Stimulated activated CD4-positive, alpha-beta T cell treated with anti-CD3 and anti-CD28 coated beads, Interleukin-4, amount 100 ng/mL, for 4 hours (primary cell): ENCODE measurements at places on chromosomes 6 and 20.
A peak's percentile ranks its signal among the peaks of the same experiment; 100 is the strongest.

- no peak for DNase-seq
Observed at GRCh38 chr20:61656198-61656597, 404.1 kb downstream of the CDH4 start.

DNA sequence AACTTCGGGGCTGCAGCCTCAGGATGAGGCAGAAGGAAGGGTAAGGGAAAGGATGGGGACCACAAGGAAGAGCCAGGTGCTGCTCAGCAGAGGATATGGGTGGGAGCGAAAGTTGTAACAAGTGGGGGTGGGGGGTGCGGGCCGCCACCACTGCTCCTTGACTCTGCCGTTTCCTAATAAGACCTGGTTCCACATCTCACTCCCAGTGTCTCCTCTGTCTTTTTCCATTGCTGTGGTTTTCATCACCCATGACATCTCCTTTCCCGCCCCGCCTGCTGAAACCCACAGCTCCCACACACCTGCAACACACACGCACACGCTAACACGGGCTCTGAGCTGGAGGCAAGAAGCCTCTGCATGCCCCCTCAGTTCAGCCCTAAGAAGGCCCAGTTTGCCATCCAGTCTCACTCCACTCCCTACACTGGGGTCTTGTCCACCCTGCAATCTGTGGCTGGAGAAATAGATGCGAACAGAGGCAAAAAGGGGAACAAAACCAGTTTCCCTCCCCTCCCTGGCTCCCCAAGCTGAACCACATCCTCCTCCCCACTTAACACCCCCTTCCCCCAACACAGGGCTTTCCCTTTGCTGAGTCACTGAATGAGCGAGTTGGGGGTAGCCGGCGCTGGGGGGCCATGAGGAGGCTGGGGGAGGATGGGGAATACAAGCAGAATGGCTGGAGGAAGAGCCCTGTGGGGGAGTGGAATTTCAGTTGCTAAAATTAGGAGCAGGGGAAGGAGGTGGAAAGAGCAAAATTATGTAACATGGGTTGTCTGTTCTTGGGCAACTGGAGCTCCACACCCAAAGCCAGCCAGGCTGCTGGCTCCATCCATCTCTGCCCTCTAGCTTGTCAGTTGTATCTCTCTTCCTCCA, 11.5 kb downstream of the NFKBIL1 start:
- DNase-seq: peak; percentile 69

DNA sequence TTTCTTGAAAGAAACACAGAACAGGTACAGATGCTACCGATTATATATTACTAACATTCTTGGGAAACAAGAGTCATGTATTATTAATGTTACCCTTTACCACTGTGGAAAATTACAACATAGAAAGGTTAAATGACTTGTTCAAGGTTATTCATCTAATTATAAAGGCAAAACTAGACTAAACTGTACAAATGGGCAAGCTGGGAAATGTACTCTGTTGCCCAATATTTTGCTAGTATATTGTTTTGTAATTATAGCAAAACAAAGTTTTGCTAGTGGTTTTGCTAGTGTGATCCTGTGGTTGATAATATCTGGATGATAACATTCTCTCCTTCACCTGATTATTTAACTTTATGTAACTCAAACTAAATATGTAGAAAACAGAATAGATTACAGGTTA, 96.5 kb downstream of the TINAG start:
- no peak for DNase-seq

GRCh38 chr6:108738684-108739416, 109.4 kb upstream of the ARMC2 start:
- no peak for DNase-seq

DNA sequence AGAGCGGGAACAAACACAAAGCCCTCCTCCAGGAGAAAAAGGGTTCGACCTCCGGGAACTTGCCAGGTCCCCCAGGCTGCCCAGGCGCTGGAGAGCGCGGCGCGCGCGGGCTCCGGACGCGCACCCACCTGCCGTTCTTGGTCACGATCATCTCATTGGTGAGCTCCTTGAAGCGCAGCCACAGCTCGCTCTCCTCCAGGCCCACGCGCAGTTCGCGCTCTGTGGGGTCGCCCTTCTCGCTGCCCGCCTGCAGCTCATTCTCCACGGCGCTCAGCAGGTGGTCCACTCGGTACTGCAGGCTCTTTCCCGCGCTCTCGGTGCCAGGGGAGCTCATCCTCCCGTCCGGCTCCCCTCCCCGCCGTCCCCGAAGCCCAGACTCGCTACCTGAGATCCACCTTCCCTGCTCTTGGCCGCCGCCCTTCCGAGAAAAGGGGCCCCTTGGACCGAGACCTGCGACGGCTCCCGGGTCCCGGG, 356 bp downstream of the TBXT start:
- DNase-seq: no peak

GRCh38 chr6:143745166-143746133, 67.7 kb downstream of the PHACTR2 start:
- DNase-seq: no peak

GRCh38 chr6:12327988-12328387, 37.8 kb downstream of the EDN1 start:
- DNase-seq: no peak

- DNase-seq: no peak
Observed at GRCh38 chr20:32871627-32872160, 13.0 kb downstream of the EFCAB8 start.

DNA sequence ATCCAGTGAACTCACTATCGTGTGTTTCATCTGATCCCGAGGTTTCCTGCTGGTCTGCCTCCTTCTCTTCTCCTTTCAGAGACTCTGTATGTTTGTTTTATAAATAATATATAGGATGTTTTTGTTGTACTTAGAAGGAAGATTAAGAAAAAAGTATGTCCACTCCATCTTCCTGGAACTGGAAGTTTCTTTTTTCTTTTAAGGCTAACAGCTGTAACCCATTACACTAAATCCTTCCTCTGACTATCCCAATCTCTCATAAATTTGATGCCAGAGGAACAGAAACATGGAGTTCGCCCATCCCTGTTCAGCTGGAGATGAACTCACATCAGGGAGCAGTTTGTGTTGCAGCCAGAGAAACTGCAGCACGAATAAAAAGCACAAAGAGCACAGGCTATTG, 20.7 kb downstream of the RIPK1 start:
- DNase-seq: no peak

- no peak for DNase-seq
Observed at GRCh38 chr20:37355252-37356180, 9.6 kb downstream of the SRC start.

- DNase-seq: no peak
Observed at GRCh38 chr20:10125757-10126156, 91.0 kb downstream of the ANKEF1 start.

GRCh38 chr6:130412556-130413290, 46.9 kb downstream of the TMEM200A start:
- no peak for DNase-seq

DNA sequence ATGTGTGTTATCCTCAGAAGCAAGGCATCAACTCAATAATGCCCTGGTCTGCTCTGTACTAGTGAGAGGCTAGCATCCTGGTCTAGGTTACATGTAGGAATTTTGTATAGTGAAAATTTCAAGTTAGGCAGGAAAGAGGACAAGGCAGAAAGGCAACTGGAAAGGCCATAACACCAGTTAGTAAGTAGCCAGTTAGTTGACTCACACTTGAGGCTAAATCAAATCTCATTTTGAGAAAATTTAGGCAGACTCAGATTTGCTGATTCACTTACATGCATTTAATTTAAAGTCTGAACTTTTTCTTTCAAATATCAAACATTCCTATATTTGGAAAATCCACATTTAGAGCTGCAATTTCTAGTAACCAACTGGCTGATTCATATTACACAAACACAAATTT, 184.5 kb upstream of the TCF21 start:
- DNase-seq: no peak

DNA sequence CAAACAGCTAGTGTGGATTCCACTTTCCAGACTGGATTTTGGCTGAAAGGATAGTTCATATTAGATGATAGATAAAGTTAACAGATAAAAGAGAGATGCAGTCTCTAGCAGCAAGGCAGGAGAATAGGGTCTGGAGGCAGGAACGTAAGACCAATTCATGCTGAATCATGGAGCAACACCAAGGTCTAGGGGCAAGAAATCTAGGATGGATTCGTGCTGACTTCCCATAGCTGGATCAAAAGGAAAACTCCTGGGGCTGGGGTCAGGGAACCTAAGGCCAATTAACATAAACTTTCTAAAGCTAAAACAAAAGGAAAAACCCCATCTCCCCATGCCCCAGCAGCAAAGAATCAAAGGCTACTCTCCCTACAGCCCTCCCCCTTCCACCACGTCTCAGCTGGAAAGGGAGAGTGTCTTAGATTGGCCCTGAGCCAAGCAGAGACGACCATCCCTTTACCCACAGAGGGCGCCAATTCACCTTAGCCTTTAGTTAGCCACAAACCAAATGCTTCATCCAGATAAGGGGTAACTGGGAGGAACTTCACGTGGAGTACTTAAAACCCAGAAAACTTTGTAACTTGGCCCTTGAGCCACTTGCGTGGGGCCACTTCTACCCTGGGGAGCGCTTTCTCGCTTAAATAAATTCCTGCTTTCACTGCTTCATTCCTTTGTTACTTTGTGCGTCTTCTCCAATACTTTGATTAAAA, 7.6 kb downstream of the TREM1 start:
- DNase-seq: peak; percentile 69

- no peak for DNase-seq
Observed at GRCh38 chr6:157527471-157527907, 146.5 kb downstream of the ZDHHC14 start.

- DNase-seq: peak; percentile 62
Observed at GRCh38 chr6:37182736-37183590, 13.0 kb downstream of the PIM1 start.

DNA sequence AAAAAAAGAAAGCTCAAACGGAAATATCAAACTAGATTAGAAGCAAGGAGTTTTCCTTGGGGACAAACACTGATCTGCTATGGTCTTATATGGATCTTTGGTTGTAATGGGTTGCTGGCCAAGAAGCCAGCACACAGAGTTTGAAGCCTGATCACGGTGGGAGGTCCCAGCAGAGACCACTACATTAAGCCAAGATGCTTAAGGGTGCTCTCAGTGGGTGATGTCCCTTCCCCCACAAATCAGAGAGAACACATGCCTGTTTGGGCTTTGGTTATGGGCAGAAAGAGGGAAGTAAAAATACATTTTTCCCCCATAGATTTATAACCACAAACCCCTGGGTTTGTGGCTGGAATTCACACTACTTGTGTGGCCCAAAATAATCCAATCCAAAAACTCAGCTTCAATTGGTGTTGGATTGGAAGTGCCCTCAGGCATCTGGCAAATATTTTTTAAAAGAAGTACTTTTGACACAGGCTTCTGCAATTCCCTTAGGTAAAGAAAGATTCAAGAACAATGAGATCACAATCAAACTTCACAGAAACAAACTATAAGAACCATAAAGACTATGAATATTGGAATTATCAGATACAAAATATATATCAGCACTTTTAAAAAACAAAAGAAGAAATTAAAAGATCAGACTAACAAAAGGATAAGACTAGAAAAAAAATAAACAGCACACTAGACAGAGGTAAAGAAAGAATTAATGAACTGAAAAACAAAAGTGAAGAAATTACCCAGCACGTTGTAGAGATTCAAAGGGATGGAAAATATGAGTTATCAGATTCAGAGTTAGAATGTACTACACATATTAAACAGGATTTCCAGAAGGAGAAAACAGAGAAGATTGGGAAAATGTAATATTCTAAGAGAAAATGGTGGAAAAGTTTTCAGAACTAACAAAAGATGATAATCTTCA, 44.7 kb downstream of the ESF1 start:
- no peak for DNase-seq

- DNase-seq: no peak
Observed at GRCh38 chr6:113370508-113371502, 486.3 kb upstream of the MARCKS start.

DNA sequence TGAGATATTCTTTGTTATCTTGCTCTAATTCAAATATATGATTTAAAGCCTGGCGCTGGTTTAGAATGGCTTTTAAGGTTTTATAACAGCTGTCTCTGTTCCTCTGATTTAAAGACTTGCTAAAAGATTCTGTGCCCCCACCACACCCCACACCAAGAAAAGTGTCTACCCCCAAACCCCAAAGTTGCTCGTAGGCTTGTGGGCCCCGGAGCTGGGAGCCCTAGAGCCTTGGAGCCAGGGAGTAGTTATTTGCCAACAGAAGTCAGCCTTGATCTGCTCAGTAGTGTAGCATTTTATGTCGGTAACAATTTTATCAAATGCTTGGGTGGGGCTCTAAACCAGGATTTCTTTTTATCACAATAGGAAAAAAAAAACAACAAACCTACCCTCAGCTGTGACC, 105.2 kb upstream of the TRAF3IP2 start:
- no peak for DNase-seq

DNA sequence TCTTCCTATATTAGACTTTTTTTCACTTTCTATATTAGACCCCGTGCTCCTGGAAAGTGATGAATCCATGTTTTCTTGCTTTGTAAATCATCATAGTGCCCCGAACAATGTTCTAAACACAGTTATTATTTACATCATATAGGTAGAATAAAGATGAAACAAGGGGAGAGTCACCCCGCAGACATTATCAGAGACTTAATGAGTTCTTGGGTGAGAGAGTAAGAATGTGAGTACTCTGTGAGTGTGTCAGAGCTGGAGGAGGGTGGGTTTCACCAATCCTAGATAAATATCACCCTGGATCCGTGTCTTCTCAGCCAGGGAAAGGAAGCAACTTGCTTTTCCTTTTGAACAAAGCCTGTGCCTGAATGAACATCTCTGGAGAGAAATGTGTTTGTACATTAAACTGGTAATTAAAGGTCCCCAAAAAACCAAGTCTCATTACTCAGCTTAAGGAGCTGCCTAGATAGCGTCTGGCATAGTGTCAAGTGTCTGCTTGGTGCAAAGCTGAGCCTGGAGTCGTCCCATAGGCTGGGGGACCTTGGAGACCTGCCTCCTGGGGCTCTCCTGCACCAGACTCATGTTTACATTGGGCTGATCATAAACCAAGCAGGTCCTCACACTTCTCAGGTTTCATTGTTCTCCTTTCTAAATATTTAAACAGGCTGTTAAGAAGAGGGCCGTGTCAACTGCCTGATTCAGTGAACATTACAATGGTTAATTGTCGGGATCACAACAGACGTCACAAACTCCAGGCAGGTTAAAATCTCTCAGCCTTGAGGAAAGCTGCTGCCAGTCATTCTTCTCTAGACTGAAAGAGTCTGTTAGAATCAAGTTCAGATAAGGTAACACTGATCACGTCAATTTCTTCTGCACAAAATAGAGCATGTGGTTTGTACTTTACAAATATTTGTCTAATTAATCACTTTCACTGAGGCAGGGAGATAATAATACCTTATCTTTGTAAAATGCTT, 179.7 kb upstream of the MYLIP start:
- no peak for DNase-seq

GRCh38 chr6:25034431-25034921, 98.7 kb upstream of the RIPOR2 start:
- no peak for DNase-seq

DNA sequence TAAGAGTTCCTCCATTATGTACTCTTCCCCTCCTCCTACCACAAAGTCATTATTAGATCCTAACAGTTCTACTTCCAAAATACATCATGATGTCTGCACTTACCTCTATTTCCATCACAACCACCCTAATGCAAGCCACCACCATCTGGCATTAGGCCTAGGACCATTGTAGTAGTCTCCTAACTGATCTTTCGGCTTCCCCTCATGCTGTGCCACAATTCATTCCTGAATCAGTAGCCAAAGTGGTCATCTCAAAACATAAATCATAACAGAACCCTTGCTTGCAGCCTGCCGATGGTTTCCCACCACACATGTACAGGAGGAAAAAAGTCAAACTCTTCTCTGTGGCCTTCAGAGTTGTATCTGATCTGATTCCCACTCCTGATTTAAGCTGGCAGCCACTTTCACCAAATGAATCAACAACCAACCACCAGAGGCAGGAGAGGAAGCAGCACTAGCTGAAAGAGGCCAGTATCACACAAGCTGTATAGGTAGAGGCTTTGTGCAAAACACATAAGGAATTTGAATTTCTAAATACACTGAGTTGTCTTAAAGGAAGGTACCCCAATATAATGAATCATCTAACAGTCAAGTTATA, 26.1 kb downstream of the FAM184A start:
- DNase-seq: peak; percentile 1
